Fibroblast of mammary gland (primary cell): ENCODE measurements at places on chromosomes 5 and 9.

DNA sequence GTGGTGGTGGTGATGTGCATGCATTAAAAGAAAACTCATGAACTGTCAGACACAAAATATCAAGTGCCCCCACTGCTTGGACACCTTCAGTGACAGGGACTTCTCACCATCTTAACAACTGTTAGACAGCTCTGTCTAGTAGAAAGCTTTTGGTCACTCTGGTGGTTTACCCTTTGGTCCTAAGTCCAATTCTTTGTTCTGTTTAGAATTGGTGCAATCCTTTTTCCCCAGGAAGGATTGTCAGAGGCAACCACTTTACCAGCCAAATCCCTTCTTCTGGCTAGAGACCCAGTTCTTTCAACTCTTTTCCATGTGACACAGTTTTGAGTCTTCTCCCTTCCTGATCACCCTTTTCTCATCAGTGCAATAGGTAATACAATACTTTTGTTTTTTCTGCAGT, 140.2 kb downstream of the SEC61B start:
- no peak for DNase-seq

DNA sequence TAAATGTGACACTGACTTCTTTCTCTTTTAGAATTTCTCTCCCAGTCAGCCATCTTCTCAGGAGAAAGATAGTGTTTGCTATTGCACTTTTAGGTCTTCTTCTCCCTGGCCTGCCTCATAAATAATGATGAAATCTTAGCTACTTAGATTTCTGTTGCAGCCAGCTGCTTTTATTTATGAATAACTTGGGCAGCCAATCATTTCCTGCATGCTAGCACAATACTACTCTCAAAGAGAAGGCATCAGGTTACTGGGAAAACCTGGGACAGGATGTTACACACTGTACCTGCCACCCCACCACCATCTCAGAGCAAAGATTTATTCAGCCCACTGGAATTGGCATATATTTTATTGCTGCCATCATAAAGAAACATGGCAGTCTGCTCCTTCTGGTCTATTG, 266.6 kb downstream of the PRELID2 start:
- peak; percentile 33 for DNase-seq

GRCh38 chr5:59433174-59433573, 460.4 kb downstream of the PDE4D start:
- no peak for DNase-seq

DNA sequence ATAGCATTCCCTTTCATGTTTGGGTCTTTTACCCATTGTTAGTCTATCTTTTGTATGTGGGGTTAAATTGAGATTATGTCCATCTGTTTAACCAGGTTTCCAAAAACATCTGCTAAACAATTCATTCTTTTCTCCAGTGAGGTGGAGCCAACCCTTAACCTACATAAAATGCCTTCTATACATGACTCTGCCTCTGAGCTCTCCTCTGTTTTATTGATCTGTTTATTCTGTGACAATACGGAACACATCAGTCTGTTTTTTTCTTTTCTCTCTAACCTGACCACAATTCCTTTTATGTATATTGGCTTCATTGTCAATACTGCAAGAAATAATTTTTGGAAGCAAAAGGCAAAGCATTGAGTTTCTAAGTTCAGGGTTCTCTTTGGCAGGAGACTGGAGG, 9.9 kb upstream of the ARL15 start:
- no peak for DNase-seq

DNA sequence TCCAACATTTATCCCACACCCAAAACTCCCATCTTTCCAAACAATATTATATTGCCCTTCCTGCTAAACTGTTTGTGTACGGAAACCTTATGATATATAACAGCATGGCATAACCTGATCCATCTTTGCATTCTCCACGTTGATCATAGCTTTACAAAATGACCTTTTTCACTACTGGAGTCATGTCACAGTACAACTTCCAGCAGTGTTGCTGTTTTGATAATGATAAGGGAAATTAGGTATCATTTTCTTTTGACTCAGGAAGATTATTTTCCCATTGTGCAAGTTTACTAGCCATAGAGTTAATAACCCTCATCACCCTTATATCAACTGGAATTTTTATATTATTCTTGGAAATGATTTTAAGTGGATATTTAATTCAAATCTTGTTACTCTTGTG, 57.5 kb downstream of the SH3GL2 start:
- no peak for DNase-seq

DNA sequence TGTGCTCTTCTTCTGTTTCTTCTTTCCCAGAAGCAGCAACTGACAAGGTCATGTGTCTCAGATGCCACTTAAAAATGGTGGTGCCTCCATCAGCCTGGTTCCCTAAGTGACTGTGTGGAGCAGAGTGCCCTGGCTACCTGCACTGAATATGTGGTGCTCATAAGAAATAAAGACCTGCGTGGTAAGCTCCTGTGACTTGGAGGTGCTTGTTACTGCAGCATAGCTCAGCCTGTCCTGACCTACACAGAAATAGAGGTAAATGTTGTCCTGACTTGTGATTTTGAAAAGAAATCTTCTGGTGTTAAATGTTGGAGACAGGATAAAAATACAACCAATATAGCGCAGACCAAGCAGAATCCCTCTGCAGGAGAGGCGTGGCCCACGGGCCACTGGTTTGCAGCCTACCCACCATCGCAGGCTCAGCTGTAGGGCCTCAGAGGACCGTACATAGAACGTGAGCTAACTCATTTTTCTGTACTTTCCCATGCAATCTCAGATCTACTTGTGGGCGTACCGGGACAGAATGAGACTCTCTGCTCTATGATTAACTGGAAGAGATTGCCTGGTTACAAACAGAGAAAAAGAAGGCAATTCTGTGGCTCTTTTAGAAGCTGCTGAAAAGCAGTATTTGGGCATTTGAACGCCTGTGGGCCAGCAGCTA, 79.4 kb upstream of the UNC5A start:
- no peak for DNase-seq

- peak; percentile 96 for DNase-seq
Observed at GRCh38 chr9:5493679-5494511, 16.4 kb upstream of the PDCD1LG2 start.
